ENCODE measurements at places on chromosomes 2 and 18. TPM values are rescaled to one million over a fixed set of nuclear protein-coding genes. Genes with fewer than 3 reads are reported as not detected.

DNA sequence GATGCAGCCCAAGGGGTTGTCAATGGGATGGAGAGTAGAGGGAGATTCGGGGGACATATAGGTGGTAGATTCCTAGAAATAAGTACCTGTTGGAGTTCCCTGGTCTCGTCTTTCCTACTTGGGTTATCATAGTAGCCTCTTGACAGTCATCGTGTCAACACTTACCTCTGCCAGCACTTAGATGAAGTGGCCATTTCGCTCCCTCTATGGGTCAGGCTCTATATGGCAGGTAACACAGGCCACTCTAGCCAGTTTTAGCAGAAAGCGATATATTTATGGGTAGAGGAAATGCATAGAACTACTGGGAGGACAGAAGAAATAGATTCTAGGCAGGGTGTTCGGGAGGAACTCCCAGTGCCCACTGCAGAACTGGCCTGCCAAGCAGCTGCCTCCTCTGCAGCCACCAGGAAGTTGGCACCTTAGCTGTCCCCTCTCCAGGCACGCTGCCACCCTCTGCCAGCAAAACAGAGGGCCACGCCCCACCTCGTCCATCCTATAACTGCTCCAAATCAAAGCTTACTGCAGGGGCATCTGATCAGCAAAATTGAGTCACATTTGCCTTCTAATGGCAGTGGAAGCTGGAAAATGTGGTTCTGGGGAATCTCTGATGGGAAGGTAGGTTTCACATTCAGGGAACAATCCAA is 181.3 kb downstream of the INSIG2 start:
- DNase-seq = no peak

GRCh38 chr18:10116574-10116973 is 202.8 kb downstream of the VAPA start:
- DNase-seq = no peak

DNA sequence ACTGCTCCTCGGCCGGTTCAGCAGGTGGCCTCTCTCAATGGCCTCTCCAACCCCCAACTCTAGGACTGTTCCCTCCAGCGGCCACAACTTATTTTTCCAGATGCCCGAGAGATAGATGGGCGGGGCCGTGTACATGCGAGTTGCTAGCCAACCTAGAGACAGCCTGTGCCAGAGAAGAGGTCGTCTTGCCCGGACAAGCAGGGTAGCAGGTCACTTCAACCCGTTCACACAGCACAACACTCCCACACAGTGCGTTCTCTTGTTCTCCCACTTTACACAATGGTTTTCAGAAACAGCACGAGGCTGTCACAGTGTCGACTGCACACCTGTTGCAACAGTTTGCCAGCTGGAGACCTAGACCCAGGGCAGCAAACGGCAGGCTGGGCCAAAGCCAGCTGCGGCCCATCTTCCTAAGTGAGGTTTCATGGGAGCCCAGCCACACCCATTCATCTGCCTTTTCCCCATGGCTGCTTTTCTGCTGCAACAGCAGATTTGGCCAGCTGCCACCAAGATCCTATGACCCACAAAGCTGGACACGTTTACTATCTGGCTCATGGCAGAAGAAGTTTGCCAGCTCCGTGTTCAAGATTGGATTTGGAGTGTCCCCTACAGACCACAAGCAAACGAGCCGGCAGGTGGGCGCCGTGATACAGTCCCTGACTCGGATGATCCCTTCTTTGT is 7.3 kb upstream of the PRLH start:
- no peak for DNase-seq

GRCh38 chr18:69895066-69896047 is 52.3 kb downstream of the CD226 start:
- no peak for DNase-seq

- DNase-seq = no peak
Observed at GRCh38 chr2:15655123-15655887, 63.6 kb downstream of the DDX1 start.

- no peak for DNase-seq
Observed at GRCh38 chr2:127047716-127048617, 59.0 kb downstream of the BIN1 start.

GRCh38 chr2:96893289-96894150 is 23.6 kb upstream of the SEMA4C start:
- no peak for DNase-seq

- DNase-seq = no peak
Observed at GRCh38 chr2:45930396-45930792, 278.9 kb downstream of the PRKCE start.

GRCh38 chr18:518081-518480 is 17.6 kb upstream of the COLEC12 start:
- no peak for DNase-seq

The TTN gene
- polyA plus RNA-seq = 322 TPM

The CAPN13 gene
- 0.13 TPM for polyA plus RNA-seq

The CCDC150 gene
- polyA plus RNA-seq = 5.9 TPM

The DPYSL5 gene
- 19.1 TPM for polyA plus RNA-seq

The SP140 gene
- 0.62 TPM for polyA plus RNA-seq

The RFTN2 gene
- 15.2 TPM for polyA plus RNA-seq

The POTEJ gene
- polyA plus RNA-seq = 0.06 TPM

The TUBB8B gene
- polyA plus RNA-seq = not detected
